Right renal pelvis (tissue), 4 donors: ENCODE measurements at places on chromosomes 5 and 9. TPM values are rescaled to one million over a fixed set of nuclear protein-coding genes. Genes with fewer than 3 reads are reported as not detected.
A peak's percentile ranks its signal among the peaks of the same experiment; 100 is the strongest.

GRCh38 chr5:60687927-60688720 lies 11.8 kb downstream of the DEPDC1B start:
- DNase-seq, result no peak

- no peak for DNase-seq
These were observed 93.7 kb upstream of the DAB2 start for GRCh38 chr5:39518516-39518915.

DNA sequence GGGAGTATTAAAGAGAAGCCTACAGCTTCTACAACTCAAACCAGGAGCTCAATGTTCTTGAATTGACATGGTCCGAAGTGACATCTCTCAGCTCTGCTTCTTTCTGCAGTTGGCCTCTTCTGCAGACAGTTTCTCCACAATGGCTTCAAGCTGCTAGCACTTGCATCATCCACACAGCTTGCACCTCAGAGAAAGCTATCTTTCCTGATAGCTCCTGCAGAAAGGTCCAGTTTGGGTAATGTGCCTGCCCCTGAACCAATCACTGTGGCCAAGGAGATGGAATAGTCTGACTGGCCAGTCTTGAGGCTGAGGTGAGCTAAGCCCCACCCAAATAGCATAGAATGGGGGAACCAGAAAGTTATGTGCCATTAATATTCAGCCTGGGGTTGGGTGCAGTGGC lies 95.8 kb upstream of the ABCA1 start:
- no peak for DNase-seq

GRCh38 chr9:20358207-20358606 lies 264.1 kb downstream of the MLLT3 start:
- DNase-seq, result no peak

- DNase-seq, result no peak
These were observed 17.0 kb upstream of the NTNG2 start for GRCh38 chr9:132144708-132145365.

GRCh38 chr5:991472-992267 lies 16.9 kb upstream of the NKD2 start:
- DNase-seq, result no peak

DNA sequence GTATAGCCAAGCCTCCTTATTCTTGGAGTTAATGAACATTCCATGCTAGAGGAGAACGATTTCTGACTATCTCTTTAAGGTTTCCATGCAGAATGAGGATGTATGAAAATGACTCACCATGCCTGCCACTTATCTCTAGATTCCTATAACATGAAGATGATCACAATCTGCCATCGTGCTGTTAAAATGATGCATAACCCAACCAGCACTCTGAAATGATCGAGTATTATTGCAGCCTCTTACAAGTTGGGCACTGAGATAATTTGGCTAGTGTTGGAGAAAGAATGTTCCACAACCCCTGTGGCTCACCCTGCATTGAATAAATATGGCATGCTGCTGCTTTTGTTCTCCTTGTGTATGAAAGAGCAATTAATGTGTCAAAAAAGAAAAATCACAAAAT lies 1143.6 kb upstream of the WWC1 start:
- no peak for DNase-seq

- DNase-seq, result no peak
These were observed 677.3 kb upstream of the RGMB start for GRCh38 chr5:98096155-98096554.

GRCh38 chr5:59346982-59347381 lies 546.5 kb downstream of the PDE4D start:
- DNase-seq, result no peak

- no peak for DNase-seq
These were observed at the start of gene RETREG1 for GRCh38 chr5:16616536-16617273. TSS of gene RETREG1 (minus strand) at chr5:16616997. CDS start at chr5:16616971, 26 bp downstream.

GRCh38 chr5:84433461-84433860 lies 48.8 kb upstream of the EDIL3 start:
- no peak for DNase-seq

DNA sequence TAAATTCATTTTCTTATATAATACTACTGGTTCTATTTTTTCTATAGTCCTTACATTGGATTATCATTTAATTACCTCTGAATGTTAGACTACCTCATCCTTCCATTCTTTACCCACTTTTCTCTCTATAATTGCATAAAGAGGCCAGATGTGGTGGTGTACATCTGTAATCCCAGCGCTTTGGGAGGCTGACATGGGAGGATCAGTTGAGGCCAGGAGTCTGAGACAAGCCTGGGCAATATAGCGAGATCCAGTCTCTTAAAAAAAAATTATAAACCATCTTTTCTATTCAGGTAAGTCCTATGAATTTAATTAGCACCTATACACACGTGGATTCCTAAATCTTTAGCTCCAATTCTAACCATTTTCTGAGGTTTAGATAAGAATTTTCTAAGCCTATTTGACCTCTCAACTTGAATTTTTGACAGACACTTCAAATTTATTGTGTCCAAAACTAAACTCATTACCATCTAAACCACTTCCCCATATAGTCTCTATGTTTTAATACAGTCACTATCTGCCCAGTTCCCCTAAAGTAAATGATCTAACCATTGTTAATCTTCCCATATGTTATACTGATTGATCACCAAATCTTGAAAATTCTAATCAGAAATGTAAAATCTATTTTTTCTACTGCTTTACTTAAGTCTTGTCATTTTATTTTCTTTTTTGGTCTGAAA lies 33.0 kb upstream of the CHD1 start:
- DNase-seq, result no peak

DNA sequence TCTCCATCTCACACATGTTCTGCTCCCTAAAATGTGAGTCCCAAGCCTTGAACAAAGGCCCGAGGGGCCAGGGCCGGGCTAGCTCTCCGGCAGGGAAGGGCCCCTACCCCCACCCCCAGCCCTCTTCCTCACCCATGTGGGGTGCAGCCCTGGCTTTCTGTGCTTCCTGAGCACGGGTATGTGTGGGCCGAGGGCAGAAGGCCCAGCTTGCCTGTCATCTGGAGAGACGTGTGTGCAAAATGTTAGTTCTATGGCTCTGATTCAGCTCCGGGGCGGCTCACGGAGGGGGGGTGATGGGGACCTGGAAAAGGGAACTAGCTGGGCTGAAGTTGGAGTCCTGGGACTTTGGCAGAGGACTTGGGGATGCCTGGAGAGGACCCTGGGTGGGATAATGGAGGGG lies 90.3 kb upstream of the ARAP3 start:
- no peak for DNase-seq

GRCh38 chr9:136931611-136932130 lies 12.9 kb downstream of the FBXW5 start:
- DNase-seq, result no peak

GRCh38 chr5:179558932-179559283 lies 8.6 kb downstream of the RUFY1 start:
- DNase-seq, result no peak

GRCh38 chr9:96169484-96169883 lies 132.5 kb downstream of the HSD17B3 start:
- peak; percentile 72 for DNase-seq

GRCh38 chr9:91939978-91940377 lies 10.1 kb downstream of the ROR2 start:
- DNase-seq, result no peak

DNA sequence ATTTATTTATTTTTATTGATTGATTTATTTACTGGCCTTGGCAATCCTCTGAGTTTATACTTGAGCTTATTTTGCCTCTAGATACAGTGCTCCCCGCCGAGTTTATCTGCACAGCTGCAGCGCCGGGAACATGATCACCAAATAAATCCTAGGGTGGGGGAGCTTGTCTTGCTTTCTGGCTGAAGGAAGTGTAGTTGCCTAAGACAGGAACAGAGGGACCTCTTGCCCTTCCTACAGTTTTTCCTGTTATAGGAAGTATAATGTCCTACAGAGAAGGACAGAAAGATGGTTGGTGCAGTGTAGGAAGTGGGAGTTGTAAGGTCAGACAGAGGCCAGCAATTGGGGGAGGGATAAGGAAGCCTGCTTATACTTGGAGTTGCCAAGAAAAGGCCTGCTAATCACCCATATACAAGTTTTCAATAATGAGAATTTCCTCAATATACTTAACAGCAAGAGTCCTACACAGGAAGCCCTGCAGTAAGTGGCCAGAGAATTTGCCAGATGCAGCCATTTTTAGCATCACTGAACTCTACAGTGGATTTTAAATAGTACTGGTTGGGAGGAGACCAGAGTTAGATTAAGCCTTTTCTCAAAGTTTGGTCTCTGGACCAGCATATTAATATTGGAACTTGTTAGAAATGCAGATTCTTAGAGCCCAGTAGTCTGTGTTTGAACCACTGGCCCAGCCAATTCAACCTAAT lies 7.7 kb downstream of the AOPEP start:
- no peak for DNase-seq

Gene CARD6
- 2.8 TPM for polyA plus RNA-seq

Gene IQGAP2
- polyA plus RNA-seq, result 70.0 TPM

Gene IFNA2
- polyA plus RNA-seq, result not detected

Gene FBN2
- 118 TPM for polyA plus RNA-seq

Gene BRD3
- polyA plus RNA-seq, result 45.0 TPM

Gene MCIDAS
- 0.89 TPM for polyA plus RNA-seq

Gene OR5C1
- not detected for polyA plus RNA-seq
